ENCODE measurements at places on chromosomes 1 and 21.

GRCh38 chr1:167784876-167785550 lies 63.2 kb downstream of the MPZL1 start:
- no peak for DNase-seq

DNA sequence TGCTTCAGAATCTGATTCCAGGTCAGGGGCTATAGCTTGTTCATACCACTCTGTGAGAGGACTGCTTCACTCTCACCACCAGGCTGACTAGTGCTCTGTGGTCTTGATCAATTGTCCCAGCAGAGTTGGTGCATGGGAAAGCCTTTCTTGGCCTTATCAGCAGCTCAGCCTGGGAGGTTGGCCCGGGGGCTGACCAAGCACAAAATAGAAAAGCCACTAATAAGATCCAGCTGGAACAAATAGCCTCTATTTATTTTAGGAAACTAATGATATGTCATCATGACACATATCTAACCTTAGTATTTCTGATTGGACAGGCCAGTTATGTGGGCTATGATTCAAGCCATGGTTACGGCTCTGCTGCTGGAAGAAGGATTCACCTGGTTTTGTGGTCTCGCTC lies 134.2 kb downstream of the GDAP2 start:
- DNase-seq: no peak

- no peak for DNase-seq
Measured at GRCh38 chr21:31517664-31518414, 141.7 kb upstream of the SOD1 start.

GRCh38 chr1:39680751-39681150 lies 8.8 kb upstream of the NT5C1A start:
- no peak for DNase-seq

- DNase-seq: no peak
Measured at GRCh38 chr1:15181564-15181963, 28.0 kb downstream of the TMEM51 start.

GRCh38 chr1:43853161-43853921 lies 80.3 kb upstream of the ARTN start:
- DNase-seq: peak; percentile 20
